SJSA1 (cell line): ENCODE measurements at places on chromosomes 4 and X. TPM values are rescaled to one million over a fixed set of nuclear protein-coding genes. Genes with fewer than 3 reads are reported as not detected.

- DNase-seq: no peak
Observed at GRCh38 chr4:114494246-114494803, 104.3 kb upstream of the UGT8 start.

GRCh38 chr4:165724786-165725185 is 148.3 kb upstream of the TLL1 start:
- no peak for DNase-seq

DNA sequence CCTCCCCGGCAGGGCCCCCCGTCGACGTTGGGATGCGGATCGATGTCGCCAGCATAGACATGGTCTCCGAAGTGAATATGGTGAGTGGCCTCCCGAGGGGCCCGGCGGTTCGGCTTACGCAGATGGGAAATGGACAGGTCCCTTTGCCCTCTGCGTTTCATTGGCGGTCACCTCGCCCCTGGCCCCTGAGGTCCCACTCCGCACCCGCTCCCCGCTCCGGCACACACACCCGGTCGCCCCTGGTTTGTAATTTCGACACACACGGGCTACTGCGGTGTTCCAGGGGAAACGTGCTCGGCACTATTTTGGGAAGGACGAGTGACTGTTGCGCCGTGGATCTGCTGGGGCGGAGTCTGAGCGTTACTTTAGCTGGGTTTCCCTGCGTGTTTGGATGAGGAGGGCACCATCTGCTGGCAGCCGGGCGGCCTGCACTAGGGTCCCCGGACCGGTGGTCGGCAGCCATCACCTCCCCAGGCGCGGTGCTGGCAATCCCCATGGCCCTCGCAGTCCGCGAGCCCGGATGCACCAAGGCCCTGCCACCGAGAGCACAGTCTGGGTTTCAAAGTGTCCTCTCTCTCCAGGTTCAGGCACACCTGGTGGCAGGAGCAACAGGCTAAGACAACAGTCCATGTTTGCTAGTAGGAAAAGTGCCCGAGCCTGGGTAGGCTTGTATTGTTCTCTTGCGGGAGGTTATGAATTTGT is 1.2 kb downstream of the GABRB1 start:
- peak; percentile 42 for DNase-seq

Gene XAGE2
- total RNA-seq: 0.39 and 2.7 TPM in 2 replicates
